ENCODE measurements at places on chromosomes 12 and 14.

DNA sequence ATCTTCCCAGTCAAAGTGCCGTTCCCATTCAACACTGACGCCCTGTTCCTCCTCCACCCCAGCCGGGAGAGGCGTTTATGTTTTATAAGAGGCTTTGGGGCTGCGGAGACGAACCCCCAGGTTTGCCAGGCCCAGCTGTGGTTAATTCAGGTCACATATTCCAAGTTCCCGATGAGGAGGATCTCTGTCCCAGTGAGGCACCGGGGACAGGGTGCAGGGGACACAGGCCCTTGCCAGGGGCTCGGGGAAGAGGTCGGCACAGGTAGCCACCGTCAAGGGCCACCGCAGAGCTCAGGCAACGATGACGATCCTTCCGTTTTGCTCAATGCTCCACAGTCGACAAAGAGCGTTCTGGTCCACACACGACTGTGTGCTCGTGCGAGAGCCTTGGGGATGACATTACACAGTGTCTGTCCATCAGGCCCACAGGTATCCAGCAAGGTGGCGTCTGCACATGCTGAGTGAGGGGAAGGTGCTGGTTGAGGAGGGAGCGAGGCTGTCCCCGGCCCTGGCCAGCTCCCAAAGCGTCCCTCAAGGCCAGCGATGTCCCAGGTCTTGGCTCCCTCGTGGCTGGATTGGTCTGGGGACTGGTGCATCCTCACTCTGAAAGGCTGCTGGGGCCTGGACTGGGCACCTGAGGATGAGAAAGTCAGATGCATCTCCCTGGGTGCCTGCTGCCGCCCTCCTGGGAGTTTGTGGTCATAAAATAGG lies 189.2 kb upstream of the C14orf180 start:
- DNase-seq: no peak

DNA sequence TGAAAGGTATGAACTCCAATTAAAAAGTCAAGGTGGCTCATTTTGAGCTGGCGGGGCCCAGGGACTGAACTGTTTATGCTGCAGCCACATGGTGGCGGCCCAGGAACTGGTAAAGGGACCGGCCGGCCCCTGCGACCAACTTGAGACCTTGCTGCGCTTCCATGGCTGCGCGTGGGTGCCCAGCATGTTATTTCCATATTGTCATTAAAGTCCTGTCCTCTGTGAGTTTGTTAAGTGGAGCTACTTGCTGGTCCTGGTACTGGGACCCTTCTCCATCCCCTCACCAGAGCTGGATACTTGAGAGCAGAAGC lies 62.3 kb downstream of the BEGAIN start:
- DNase-seq: no peak

GRCh38 chr12:20205854-20206253 lies 162.5 kb upstream of the PDE3A start:
- DNase-seq: no peak

DNA sequence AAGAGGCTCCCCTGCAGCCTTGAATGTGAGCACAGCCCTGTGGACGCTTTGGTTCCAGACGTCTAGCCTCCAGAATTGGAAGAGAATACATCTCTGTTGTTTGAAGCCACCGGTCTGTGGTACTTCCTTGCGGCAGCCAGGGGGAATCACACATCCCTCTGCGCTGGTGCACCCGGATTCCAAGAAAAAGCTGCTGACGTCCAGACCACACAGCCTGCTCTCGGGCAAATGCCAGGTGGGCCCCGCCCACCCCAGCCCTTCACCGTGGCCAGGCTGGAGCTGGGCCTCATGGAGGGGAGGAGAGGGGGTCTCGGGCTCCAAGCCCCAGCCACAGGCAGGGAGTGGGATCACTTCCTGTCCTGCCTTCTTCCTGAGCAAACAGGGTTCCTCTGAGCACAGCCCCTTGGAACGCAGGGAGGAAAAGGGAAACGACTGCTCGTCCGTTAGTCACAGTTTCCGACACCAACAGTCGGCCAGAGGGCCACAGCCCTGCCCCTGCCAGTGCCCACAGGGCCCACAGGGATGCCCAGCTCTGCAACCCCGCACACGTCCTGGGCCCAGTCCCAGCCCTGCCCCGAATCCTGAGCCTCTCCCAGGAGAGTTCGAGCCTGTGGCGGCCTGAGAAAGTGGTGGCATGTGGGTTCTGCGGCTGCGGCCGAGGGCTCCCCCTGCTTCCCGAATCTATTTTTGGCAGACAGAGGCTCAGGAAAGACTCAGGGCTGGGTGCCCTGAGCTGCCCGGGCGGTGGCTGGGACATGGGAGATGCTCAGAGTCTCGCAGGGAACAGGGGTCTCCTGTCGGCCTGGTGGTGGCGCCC lies 85.3 kb downstream of the RFLNA start:
- no peak for DNase-seq

DNA sequence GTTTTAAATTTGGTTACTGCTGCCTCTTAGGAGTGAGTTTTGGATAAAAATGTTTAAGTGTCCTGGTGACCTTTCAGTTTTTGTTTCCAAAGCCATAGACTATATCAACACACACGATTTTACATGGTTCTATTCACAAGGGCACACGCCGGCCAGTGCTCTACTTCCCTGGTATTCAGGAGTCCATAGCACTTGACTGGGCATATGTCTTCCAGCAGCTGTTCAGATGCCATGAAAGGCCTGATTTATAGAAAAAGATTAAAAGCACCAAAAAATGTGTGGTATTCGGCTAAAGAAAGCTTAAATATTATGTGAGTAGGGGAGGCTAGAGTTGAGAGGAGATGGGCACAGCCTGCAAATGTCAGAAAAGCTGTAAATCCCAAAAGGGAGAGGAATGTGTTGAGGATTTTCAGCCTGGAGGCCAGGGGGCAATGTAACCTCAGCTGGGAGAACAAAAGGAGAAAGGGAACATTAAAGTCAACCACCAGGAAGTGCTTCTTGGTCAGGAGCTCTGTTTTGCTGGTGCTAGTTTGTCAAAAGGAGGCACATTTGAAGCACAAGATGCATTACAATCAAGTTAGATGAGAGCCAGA lies 478.4 kb downstream of the RAD51B start:
- no peak for DNase-seq

- no peak for DNase-seq
These were observed 89.1 kb upstream of the CCDC198 start for GRCh38 chr14:57582746-57583145.

- DNase-seq: no peak
These were observed 512 bp downstream of the PDE1B start for GRCh38 chr12:54549774-54550451.

DNA sequence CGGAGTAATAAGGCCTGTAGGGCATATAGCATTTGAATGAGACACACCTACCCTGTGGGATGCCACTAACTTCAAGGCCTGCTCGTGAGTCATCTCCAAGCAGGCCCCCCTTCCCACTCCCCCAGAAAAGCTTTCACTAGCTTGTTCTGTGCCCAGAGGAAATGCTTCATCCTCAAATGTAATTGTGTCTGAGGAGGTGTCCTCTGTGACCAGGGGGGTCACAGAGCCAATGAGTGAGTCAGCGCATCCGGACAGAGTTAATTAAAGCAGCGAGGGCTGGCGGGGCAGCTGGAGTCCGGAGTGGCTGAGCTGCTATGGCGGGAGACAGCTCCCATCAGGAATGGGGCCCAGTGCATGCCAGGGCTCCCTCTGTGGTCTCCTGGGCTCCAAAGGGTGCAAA lies 27.0 kb upstream of the ESRRB start:
- no peak for DNase-seq

GRCh38 chr12:23340351-23340750 lies 609.1 kb downstream of the SOX5 start:
- DNase-seq: no peak

GRCh38 chr12:72465940-72466630 lies 193.9 kb downstream of the TRHDE start:
- DNase-seq: no peak

DNA sequence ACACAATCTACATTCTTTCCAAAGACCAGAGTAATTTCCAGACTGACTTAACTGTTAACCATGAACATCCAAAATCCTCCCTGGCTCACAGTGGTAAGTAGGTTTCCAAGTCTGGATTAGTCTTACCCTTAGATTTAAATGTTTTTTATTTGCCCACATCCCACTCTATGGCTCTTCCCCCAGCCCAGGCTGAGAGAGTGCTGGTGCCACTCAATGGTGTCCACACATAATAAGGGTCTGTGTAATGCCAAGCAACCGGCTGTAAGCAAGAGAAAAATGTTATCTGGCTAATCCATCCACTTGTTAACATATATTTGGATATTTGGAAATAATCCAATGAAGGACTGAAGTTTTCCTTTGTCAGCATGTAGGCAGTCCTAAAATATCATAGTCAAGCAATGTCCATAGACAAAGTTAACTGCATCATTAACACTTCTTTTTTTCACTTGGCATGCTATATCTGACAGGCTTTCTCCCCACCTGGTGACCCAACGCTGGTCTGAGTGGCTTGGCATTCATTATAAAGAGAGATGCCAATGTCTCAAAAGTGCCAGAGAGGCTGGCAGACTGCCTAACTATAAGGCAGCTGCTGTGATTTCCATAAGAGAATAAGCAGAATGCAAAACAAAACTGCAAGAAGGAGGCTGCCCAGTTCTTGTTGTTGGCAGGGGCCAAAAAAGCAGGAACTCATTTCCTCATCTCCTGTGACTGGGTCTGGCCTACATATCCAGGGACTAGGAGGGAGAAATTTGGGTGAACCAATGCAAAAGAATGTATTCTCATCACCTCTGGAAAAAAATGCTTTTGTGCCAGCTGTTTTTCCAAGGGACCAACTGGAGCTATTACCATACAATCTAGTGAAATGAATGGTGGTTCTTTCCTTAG lies 13.9 kb upstream of the HOXC13 start:
- DNase-seq: no peak

DNA sequence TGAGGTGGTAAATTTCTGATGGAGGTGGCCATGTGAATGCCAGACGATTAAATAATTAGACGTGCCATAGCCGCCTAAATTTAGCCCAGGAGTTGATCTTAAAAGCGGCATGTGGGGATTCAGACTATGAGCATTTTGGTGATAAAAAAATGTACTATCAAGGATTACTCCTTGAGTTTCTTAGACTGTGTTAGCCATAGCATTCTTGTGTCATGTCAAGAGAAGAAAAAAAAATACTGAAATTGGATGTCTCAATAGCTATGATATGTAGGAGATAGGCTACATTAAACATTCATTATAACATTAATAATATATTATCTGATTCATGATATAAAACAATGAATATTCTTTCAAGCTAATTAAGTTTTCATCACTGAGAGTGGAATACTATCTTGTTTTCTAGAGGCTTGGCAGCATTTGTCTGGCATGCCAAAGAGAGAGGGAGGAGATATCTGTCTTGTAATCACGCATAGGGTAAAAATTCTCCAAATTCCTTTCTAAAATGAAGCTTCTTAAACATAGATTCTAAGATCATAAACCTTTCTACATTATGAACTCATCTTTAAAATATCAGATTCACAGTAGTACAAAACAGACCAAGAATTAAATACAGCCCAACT lies 727.0 kb downstream of the C12orf50 start:
- no peak for DNase-seq

- no peak for DNase-seq
These were observed 14.9 kb downstream of the ABCB9 start for GRCh38 chr12:122951406-122951805.

DNA sequence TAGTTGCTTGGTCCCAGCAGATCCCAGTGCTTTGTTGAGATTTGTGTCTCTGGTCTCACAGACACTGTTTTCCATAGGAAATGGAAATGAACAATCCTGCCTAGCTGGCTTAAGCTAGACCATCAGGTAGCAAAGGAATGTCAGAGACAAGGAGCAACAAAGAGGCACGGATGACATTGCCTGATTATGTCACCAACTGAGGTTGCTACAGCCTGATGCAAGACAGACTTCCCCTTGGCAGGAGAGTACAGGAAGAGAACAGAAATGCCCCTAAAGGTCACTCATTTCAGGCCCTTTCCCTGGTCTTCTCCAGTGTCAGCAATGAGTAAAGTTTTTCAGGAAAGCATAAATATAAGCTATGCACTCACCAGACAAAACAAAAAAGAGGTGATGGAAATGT lies 2.0 kb upstream of the PRB2 start:
- DNase-seq: no peak

DNA sequence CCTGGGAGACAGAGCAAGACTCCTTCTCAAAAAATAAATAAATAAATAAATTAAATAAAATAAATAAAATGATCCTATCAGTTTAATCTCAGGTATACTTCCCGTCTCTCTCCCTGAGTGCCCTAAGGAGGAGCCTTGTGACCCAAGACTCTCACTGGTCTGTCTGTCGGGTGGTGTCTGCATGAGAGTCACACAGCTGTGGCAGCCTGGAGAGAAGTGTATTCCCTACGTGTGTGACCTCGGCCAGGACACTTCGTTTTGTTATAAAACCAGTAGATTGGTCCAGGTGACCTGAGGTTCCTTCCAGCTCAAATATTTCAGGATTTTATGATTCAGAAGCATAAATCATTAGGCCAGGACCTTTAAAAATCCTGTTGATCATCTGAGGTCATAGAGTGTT lies 4.8 kb downstream of the SYNE3 start:
- DNase-seq: no peak

GRCh38 chr12:27682534-27682933 lies 13.7 kb upstream of the REP15 start:
- no peak for DNase-seq

GRCh38 chr12:76952995-76953394 lies 74.2 kb upstream of the CSRP2 start:
- no peak for DNase-seq

GRCh38 chr14:96135285-96135684 lies 69.4 kb upstream of the BDKRB2 start:
- DNase-seq: no peak

GRCh38 chr12:78835493-78835892 lies 29.1 kb upstream of the SYT1 start:
- no peak for DNase-seq

All from stimulated activated CD8-positive, alpha-beta memory T cell treated with anti-CD3 and anti-CD28 coated beads, Interleukin-4, amount 100 ng/mL, for 1 hour (primary cell).